ENCODE measurements at places on chromosomes 7 and 10. TPM values are rescaled to one million over a fixed set of nuclear protein-coding genes. Genes with fewer than 3 reads are reported as not detected.

The SPDYE2 gene
- not detected for polyA plus RNA-seq

The SCART1 gene
- 0.96 TPM for polyA plus RNA-seq

DNA sequence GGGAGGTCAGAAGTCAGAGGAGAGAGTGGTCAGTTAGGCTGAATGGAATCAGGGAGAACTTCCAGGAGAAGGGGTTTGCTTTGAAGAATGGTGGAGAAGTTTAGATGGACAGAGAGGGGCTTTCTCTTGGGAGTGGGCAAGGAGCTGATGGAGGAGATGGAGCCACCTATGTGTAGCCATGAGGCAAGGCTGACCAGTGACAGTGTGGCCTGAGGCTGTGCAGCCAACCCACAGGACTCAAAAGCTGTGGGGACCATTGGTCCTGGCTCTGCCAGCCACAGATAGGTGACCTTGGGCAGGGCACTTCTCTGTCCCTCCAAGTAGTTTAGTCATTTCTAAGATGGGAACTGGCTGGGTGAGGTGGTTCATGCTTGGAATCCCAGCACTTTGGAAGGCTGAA, 18.7 kb downstream of the NEURL1 start:
- no peak for DNase-seq

GRCh38 chr10:46310143-46310514, 23.3 kb downstream of the ANTXRL start:
- no peak for DNase-seq

- no peak for DNase-seq
Measured at GRCh38 chr10:24574578-24575155, 149.0 kb downstream of the ARHGAP21 start.
